Stimulated activated CD4-positive, alpha-beta T cell treated with anti-CD3 and anti-CD28 coated beads, TNF-alpha, amount 100 ng/mL, for 24 hours (primary cell): ENCODE measurements at places on chromosomes 11 and 22.
A peak's percentile ranks its signal among the peaks of the same experiment; 100 is the strongest.

DNA sequence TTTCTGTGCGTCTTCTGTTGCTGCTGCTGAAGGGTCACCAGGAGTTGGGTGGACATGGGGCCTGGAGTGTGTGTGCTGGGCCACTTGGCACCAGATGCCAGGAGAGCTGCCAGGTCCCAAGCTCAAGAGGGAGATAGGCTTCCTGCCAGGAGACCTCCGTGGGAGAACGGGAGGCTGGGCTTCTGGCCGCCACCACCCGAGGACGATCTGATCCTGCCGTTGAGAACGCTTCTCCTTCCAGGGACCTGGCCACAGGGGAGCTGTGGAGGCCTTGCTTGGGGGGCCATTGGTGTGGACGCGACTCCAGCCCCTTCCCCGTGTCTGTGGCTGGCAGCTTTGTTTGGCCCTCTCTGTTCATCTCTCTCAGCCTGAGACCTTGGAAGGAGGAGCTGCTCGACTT is 2.4 kb downstream of the BRSK2 start:
- no peak for DNase-seq

GRCh38 chr22:34950489-34950888 is 115.5 kb upstream of the ISX start:
- no peak for DNase-seq

DNA sequence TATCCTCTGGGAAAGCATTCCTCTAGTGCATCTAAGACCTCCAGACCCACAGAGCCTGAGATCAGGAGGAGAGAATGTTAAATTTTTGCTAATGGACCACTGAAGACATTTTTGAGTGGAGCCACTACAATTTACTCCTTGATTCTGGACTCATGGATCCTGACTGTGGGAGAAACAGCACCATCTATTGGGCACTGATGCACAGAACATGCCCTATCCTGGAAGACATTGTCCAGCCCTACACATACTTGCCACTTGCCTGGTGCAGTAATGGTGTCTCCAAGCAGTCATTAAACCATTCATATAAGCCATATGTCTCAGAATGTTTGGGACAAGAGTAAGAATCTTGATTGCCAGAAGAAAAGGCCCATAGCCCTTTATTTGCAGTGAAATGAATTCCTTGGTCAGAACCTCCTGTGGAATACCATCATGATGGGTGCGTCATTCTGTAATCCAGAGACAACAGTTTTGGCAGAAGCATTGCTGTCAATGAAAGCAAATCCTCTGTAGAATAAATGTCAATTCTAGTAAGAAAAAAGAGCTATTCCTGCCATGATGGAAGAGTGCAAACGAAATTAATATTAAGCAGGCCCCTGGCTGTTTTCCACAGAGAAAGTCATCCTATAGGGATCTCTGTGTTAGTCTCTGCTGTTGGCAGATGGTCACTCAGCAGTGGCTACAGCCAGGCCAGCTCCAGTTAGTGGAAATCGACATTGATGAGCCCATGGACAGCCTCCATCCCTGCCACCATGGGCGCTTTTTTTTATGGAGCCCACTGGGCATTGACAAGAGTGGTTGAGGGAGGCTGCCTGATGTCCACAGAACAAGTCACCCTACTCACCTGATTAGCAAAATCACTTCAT is 43.5 kb downstream of the GGTLC2 start:
- DNase-seq: no peak

DNA sequence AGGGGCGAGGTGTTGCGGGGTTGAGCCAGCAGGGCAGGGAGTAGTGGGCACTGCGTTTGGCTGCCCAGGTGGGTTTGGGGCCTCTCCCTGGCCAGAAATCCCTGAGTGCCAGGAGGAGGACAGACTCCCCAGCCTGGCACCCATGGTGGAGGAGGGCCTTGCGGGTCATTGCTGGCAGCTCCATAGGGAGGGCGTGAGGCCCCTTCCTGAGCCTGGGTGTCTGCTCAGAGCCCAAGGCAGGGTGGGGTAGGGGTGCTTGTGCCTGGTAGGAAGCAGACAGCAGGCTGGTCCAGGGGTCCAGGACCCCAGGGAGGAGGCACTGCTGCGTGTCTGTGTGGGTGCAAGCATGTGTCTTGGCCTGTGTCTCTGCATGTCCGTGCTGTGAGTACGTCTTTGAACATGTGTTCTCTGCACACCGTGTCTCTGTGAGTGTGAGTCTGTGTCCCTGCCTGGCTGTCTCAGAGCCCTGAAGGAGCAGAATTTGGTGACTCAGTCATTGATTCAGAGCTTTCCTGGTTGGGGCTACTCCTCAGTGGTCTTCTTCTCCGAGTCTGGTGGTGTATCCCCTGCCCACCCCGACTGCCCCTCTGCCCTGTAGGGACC is 3.9 kb downstream of the TSPAN4 start:
- no peak for DNase-seq

- no peak for DNase-seq
Measured at GRCh38 chr22:28952857-28953256, 69.5 kb downstream of the ZNRF3 start.

- DNase-seq: no peak
Measured at GRCh38 chr11:95100191-95100648, 10.6 kb downstream of the ENDOD1 start.

- no peak for DNase-seq
Measured at GRCh38 chr22:25829808-25830777, 88.1 kb downstream of the MYO18B start.

GRCh38 chr22:46660604-46661201 is 40.5 kb downstream of the GRAMD4 start:
- DNase-seq: no peak

DNA sequence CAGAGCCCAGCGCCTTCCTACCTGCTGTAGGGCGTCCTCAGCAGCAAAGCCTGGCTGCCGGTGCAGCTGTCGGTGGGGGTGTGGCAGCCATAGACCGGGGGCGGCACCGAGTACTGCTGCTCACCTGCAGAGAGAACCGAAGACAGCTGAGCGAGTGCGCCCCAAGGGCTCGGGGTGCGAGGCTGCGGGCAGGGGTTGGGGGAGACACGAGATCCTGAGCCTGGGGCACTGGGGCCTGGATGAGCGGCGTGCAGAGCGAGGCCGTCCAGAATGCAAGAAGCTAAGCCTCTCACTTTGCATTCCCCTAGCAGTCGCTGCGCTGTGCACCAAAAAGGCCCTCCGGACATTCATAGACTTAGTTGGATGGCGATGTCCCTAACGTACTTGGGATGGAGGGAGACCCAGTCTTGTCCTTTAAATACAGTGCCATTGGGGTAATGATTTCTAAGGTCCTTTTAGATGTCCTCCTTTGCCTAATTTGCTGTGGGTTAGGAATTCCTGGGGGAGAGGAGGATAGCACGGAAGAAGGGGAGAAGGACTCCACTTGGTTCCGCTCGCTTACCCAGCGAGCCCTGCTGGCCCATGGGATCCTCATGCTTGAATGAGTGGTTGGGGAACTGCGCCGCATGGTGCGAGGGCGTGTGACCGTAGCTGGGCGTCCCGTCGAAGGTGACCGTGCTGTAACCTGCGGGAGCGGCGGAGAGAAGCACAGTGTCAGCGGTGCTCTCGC is 7.2 kb downstream of the WT1 start:
- no peak for DNase-seq

DNA sequence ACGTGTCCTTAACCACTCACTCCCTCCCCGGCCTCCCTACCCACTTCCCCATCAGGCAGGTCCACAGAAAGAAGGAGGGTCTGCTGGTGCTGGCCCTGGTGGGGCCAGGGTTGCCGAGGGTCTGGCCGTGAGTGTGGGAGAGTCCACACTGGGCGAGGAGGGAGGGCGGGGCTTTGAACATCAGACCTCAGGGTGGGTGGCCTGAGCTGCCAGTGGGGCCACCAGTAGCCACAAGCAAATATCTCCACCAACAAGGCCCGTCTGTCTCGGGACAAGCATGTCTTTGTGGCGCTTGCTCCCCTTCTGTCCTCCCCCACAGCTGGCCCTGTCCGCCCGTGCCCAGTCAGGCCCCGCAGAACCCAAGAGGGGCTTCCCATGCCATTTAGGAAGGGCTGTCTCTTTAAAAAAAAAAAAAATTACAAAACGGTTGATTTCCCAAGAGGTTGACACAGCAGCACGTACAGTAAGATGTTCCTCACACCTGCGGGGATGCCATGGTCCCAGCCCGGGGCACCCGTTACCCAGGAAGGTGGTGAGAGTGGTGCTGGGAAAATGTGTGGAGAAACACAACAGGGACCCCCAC is 17.7 kb upstream of the TALDO1 start:
- DNase-seq: no peak

- no peak for DNase-seq
Measured at GRCh38 chr11:128365044-128365443, 222.3 kb downstream of the ETS1 start.

GRCh38 chr11:65545853-65546216 is 12.3 kb downstream of the LTBP3 start:
- no peak for DNase-seq

- no peak for DNase-seq
Measured at GRCh38 chr11:100594320-100594719, 92.8 kb upstream of the ARHGAP42 start.

DNA sequence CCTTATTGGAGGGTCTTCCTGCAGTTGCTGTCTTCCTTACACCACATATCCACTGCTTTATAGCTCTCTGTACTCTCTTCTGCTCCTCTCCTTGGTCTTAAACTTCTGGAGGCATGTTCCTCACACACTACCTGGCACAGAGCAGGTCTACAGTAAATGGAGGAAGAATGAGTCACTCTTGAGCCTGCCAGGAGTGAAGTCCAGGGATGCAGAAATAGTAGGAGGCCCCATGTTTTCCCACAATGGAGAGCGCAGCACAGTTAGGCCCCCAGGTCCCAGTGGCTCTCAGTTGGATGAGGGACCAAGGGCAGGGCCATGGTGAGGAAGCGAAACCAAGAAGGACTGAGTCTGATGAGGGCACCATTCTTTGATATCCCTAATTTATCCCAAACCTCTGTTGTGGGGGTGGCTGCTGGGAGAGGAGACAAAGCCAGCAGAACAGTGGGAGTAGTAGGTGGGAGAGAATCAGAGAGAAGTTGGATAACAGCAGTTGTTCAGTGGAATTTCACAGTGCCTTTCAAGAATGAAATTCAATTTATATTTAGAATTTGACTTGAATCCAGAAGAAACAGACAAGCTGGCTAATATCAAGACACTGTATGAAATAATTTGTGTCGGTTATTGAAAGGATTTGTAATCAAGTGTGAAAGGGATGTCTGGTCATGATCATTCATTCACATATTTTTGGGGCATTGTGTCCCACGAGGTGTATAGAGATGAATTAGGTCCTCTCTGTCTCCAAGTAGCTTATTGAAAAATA is 187.8 kb downstream of the HIPK3 start:
- DNase-seq: no peak

- DNase-seq: peak; percentile 62
Measured at GRCh38 chr22:39117585-39118191, 20.6 kb downstream of the APOBEC3H start.

DNA sequence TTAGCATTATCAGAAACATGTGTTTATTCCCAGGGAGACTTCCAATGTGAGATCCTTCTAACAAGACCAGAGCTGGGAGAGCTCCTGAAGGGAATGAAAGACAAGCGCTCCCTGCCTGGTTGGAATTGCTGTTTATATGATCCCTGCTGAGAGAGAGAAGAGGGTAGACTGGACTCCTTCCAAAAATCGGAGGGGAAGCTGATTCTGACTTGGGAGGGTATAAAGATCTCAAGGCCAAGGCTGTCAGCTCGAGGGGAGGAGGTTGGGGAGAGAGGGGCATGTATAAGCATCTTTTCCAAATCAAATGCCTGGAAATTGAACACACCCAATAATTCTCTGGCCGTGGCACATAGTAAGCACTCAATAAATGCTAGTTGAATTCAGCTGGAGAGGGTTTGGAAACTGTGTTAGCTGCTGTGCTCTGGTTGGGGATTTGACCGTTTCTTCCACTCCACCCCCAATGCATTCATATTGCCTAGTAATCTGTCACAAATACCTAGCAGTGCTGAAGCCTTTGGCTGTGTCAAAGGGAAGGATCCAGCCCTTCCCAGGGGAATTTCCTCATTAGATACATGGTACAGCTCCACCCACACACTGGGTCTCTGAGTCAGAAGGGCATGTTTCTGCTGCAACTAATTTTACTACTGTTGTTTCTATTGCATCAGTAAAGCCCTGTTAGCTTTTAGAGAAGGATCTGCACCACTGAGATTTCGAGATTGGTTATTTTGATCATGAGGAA is 61.5 kb downstream of the CACNG2 start:
- no peak for DNase-seq

GRCh38 chr22:17137170-17137569 is 16.0 kb upstream of the TMEM121B start:
- no peak for DNase-seq

- no peak for DNase-seq
Measured at GRCh38 chr22:41479671-41480396, 10.9 kb downstream of the ACO2 start.

DNA sequence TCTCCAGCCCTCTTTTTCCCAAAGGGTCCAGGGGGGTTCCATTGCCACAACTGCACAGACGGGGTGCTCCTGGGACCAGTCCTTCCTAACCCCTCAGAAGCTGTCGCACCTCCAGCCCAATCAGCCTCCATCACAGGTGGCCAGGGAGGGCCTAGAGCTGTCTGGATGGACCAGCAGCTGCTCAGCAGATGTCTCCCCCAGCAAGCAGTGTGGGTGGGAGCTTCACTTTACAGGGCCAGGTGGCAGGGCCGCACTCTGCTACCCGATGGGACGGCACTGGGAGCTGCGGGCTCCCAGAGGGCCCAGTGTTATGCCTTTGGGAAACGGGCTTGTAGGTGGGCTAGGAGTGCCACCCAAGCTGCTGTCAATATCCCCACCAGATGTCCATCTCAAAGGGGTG is 120.5 kb downstream of the DSCAML1 start:
- DNase-seq: no peak

GRCh38 chr11:16469968-16470367 is 113.6 kb upstream of the SOX6 start:
- no peak for DNase-seq

DNA sequence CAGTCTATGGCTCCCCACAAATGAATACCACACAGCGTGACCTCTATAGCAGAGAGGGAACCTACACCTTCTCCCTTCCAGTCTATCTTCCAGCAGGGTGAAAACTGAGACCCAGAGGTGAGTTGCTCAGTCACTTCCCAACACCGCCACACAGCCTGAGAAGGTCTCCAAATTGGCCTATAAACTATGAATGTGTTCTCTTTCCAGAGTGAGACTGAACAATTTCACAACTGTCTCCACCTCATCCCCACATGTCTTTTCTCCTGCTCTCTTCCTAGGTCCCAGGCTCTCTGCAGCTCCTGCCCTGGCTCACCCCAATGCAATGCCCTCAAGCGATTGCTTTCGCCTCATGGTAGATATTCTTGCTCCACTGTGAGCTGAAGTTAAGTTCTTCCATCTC is 14.0 kb downstream of the CLMP start:
- DNase-seq: no peak

- no peak for DNase-seq
Measured at GRCh38 chr11:91978747-91979146, 245.9 kb upstream of the FAT3 start.

DNA sequence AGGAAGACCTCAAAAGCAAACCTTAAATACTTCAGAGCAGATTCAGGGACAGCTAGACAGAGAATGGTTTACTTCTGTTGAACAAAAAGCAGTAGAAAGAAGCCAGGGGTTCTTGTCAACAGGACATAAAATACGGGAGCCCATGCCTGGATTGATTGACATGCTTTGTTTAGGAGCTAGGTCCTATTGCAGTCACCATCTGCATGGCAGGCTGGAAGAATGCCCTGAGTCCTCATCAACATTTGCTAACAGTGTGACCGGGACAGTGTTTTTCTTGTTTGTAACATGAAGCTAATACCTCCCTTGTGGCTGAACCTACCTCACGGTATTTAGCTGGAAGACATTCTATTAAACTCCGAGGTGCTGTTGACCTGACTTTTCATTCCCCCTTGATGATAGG is 225.4 kb downstream of the NTM start:
- DNase-seq: no peak

- no peak for DNase-seq
Measured at GRCh38 chr11:80414181-80415165, 973.6 kb upstream of the TENM4 start.

GRCh38 chr11:77821349-77821851 is 456 bp downstream of the AAMDC start:
- no peak for DNase-seq
